C1 segment of cervical spinal cord (tissue), 14 donors: ENCODE measurements at places on chromosomes 11 and 22.

DNA sequence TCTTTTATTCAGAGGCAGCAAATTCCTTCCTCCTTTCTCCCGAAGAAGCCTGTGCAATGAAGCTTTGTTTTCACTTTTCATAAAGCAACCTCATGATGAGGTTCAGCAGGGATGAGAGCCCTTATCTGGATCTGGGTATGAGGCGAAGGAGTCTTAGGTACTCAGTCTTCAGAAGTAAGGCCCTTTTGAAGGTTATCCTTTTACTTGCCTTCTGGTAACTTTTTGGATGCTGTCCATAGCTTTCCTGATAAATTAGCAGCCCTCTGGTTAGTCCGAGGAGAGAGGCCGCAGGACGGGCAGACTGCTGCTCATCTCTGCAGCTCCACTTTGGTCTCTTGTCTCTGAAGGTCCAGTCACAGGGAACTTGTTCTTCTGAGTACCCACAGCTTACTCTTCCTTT lies 1.1 kb downstream of the TRIM22 start:
- DNase-seq = no peak

- DNase-seq = no peak
Observed at GRCh38 chr22:24406322-24407277, 20.8 kb upstream of the ADORA2A start.

DNA sequence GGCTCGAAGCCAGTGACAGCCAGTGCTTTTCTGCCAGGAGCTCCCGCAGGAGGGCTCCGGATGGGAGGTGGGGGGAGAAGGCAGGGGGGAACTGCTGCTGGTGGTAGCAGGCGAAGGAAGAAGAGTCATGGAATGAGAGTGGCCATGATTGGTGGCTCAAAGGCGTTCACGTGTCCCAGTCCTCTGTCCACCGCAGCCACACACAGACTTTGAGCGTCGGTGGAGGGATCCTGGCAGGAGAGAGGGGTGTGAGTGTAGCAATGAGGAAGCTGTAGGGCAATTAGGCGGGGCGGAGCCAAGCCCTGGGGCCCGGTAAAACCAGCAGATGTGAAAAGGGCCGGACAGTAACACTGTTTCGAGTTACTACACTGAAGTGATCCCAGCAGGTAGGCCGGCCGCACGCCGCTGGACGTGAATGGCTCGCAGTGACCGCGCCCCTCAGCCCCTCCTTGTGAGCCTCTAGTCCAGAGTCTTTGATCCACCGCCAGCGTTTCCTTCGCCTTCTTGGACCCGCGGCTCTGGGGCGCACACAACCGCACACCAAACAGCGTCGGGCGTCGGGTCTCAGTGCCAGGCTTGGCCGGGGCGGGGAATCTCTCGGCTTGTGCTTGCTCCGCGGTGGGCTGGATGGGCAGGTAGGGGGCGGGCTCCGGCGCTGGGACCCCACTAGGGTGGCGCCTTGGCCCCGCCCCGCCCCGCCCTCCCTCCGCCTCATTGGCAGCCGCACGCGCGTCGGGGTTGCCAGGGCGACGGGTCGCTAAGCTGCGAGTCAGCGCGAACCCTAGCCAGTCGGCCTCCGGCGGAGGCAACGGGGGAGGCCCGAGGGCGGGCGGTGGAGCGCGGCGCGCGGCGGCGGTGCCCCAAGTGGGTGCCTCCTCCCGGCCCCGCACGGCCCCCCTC lies at the start of gene LRRC10B:
TSS of gene LRRC10B (plus strand) at position 788 of the 900 bp plus-strand sequence. CDS start 250 bp downstream, outside the sequence.
- DNase-seq = no peak

DNA sequence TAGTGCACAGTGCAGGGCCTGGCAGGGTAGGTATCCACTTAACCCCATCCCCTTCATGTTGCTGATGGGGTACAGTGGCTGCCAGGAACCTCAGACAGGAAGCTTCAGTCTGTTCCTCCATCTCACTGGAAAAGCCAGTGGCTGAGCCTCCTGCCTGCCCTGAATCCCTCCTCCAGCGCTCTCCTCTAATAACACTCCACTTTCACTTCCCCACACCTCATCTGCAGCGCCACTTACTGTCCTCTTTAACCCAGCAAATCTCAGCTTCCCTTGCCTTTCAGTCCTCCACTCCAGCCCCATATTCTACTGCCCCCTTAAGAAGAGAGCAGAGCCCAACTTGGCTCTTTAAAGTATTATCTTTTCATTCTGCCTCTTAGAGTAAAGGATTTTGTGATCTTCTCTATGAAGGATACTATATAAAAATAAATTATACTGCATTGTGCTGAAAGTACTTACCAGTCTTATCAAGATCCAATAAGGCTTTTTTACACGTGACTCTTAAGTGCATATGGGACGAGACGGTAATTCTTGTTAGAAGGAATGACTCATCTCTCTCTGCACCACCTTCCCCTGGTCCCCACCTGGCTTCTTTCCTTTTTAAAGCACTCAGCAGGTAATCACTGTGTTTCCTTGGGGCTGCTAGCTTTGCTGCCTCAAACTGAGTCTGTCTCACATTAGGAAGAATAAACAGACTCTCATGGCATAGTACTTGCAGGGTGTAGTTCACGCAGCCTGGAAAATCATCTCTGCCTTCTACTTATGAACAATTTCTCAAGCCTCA lies 238.0 kb upstream of the NARS2 start:
- DNase-seq = no peak

DNA sequence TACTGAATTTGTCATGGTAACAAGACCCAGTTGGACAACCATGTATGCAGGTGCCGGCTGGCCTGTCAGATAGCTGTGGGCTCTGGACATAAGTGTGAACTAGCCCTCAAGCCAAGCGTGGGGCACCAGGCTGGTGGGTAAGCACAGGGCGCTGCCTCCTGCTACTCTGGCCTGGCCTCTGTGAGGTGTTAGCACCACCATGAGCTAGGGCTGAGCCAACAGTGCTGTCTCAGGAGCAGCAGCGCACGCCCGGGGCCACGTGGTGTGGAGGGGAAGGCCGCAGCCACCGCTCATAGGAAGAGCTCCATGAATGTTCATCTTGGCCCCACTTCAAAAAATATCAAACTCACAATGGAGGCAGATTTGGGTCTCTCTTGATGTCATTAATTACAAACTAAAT lies 35.3 kb upstream of the GNB1L start:
- no peak for DNase-seq

- DNase-seq = peak; percentile 61
Observed at GRCh38 chr22:38167988-38168407, 13.6 kb downstream of the PLA2G6 start.

- DNase-seq = no peak
Observed at GRCh38 chr11:101046947-101047346, 82.7 kb downstream of the PGR start.

- no peak for DNase-seq
Observed at GRCh38 chr11:34290926-34291325, 66.9 kb downstream of the ABTB2 start.

GRCh38 chr22:47335460-47335859 lies 573.0 kb downstream of the TBC1D22A start:
- DNase-seq = no peak

DNA sequence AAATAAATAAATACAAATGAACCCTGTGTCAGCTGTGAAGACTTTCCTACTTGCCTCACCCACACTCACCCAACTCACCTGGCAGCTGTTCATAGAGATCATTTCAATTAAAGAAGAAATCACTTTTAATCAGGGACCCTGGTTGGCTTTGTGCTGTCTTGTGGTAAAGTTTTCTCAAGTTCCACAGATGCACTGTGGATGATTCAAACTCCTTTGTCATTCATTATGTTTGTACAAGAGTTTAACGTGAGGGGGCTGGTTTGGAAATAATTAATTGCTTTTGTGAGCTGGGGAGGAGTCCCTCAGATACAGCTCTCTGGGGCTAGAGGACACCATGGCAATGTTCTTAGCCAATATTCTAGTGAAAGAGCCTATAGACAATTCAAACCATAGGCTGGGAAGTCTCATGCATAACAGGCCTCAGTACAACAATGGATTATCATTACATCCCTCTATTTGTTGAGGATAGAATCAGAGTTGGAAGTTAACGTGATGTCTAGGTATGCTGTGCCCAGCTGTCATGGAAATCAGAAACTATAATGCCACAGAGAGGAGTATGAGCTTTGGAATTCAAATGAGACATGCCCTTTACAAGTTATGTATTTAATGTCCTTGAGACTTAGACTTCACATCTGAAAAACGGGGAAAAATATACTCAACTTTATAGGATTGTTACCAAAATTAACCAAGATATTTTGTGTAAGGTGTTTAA lies 698.5 kb downstream of the KCNA4 start:
- no peak for DNase-seq

DNA sequence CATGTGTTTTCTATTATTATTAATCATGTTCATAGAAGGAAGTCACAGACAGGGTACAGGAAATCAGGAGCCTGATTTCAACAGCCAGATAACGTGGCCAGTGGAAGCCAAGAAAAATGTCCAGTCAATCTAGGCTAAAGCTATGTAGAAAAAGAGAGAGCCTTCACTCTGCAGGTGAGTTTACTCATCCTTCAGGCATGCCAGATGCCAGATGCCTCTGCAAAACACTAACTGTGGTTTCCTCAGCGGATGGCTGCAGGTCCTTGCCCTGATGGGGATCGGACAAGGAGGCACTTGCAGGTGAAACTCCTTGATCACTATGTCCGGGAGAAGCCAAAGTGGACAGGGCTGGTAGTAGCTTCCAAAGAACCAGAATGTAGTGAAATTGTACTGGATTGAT lies 962.3 kb upstream of the RAG2 start:
- no peak for DNase-seq

- DNase-seq = no peak
Observed at GRCh38 chr11:94653561-94653960, 86.4 kb downstream of the PIWIL4 start.

- no peak for DNase-seq
Observed at GRCh38 chr11:68273026-68273738, 1.4 kb upstream of the C11orf24 start.

DNA sequence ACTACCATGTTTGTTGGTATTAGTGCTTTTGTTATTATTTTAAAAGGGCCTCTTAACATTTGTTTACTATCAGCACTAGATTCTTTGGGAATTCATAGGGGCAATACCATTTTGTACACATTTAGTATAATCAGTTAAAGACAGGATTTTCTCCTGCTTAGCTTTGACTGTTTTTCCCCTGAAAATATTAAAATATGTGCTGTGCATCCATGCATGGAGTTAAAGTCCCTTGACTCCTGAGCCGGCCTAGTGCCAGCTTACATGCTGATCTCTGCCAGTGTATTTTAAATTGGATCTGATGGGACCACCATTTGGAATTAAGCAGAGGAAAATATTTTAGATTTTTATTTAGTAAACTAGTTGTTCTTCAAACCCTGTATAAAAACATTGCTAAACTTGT lies 161.4 kb downstream of the METTL15 start:
- no peak for DNase-seq

- DNase-seq = no peak
Observed at GRCh38 chr11:44634401-44635281, 69.2 kb downstream of the CD82 start.

DNA sequence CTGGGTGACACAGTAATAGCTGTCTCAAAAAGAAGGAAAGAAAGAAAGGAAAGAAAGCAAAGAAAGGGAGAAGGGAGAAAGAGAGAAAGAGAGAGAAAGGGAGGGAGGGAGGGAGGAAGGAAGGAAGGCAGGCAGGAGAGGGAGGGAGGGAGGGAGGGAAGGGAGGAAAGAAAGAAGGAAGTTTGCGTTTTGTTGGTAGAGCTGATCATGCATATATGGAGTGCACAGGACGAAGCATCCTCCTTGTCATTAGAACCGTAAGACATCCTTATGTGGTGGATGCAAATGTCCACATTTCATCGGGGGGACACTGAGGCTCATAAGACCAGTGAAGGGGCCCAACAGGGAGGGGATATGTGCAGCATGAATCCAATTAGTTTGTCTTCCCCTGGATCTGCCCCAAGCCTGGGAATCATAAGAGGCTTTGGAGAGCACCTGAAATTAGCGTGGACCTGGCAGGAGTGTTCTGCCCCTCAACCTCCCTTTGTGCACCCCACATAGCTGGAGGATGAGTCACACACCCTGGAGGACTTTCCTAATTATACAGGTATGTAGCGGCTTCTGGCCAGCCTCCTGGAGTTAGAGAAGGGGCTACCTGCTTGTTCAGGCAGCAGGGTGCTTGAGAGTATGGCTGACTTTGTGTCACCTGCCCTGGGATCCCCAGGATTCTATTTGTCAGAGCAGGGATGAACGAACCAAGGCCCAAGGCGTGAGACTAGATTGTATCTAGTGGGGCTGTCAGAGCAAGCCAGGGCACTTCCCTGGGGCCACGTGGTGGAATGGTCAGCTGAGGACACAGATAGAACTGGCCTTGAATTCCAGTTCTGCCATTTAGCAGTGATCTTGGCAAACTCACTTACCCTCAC lies 119.7 kb upstream of the CD82 start:
- no peak for DNase-seq

- peak; percentile 64 for DNase-seq
Observed at GRCh38 chr22:33274214-33275072, 216.3 kb upstream of the SYN3 start.

GRCh38 chr11:126832387-126832786 lies 168.2 kb downstream of the KIRREL3 start:
- DNase-seq = no peak

DNA sequence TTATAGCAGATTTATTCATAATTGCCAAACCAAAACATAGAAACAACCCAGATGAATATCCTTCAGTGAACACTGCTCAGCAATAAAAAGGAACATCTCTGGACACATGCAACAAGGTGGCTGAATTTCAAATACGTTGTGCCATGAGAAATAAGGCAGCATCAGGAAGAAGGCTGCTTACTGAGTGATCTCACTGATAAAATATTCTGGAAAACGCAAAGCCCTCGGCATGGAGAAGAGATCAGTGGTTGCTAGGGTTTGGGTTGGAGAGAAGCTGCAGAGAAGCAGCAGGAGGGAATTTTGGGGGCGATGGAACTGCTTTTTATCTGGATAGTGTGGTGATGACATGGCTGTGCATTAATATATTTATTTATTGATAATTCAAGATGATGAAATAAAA lies 11.0 kb upstream of the SHANK2 start:
- DNase-seq = no peak

GRCh38 chr11:12489246-12489772 lies 111.9 kb downstream of the PARVA start:
- no peak for DNase-seq

DNA sequence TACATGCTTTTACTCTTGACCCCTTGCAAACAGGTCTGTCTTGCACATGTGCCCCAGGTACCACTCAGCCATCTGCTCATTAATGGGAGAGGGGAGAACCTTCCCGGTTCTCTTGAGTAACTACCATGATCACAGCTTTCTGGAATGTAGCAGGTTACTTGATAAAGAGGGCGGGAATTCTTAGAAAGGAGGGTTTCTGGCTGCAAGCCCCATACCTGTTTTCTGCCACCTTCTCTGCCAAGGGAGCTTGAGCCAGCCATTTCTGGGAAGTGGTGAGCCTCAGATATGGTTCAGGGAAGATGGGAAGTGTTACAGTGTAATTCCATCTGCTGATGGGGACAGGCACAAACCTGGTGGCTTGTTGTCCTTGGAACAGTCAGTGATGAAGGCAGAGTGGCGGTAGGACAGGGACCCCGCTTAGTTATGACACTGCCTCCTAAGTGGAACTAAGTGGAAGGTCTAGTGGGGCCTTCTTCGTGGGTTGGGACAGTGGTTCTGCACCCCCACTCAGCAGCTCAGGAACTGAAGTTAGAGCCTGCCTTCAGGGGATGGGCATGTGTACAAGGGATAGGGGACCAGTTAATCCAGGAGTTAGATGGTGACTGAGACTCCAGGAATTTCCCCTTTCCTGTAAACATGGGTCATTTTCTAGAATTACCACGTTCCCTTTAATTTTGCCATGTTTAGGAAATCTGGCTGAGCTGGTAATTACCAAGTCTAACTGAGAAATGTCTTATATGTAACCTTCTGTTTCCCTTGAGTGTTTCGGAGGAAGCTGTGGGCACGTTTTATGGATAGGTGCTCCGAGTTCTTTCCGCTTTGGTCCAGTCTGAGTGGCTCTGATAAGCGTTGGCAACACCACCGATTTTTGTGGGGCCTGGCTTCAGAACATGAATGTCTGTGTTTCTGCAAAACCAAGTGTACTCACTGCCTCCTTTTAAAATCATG lies 35.3 kb downstream of the BCR start:
- DNase-seq = no peak
